ENCODE measurements at places on chromosomes 2 and 18.

GRCh38 chr2:121319941-121320340 lies 34.9 kb upstream of the TFCP2L1 start:
- DNase-seq, result no peak

- no peak for DNase-seq
Observed at GRCh38 chr18:68965817-68966216, 167.9 kb downstream of the CCDC102B start.

- DNase-seq, result no peak
Observed at GRCh38 chr18:48326901-48327675, 82.1 kb downstream of the ZBTB7C start.

- DNase-seq, result no peak
Observed at GRCh38 chr2:46034535-46034934, 262.7 kb upstream of the EPAS1 start.

- DNase-seq, result no peak
Observed at GRCh38 chr2:99662761-99663341, 173.0 kb upstream of the REV1 start.

GRCh38 chr2:240775905-240776304 lies 44.1 kb downstream of the KIF1A start:
- DNase-seq, result no peak
